NCI-H526 treated with DMSO at 0.1 percent for 48 hours (cell line): ENCODE measurements at places on chromosomes 5 and 9.

- no peak for DNase-seq
Measured at GRCh38 chr9:114861273-114861672, 55.4 kb upstream of the TNFSF15 start.

- DNase-seq, result no peak
Measured at GRCh38 chr9:96661711-96662110, 6.6 kb upstream of the PRXL2C start.

DNA sequence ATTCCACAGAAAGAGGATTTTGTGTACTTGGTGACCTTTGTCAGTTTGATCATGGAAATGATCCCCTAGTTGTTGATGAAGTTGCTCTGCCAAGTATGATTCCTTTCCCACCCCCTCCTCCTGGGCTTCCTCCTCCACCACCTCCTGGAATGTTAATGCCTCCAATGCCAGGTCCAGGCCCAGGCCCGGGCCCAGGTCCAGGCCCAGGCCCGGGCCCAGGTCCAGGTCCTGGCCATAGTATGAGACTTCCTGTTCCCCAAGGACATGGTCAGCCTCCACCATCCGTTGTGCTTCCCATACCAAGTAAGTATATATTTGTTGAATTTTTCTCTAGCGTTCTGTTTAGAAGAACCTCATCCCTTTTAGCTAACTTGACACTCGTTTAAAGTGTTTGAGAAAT, 30.0 kb downstream of the RBM27 start:
- DNase-seq, result no peak

GRCh38 chr5:138611678-138612218, 36.5 kb upstream of the HSPA9 start:
- no peak for DNase-seq

DNA sequence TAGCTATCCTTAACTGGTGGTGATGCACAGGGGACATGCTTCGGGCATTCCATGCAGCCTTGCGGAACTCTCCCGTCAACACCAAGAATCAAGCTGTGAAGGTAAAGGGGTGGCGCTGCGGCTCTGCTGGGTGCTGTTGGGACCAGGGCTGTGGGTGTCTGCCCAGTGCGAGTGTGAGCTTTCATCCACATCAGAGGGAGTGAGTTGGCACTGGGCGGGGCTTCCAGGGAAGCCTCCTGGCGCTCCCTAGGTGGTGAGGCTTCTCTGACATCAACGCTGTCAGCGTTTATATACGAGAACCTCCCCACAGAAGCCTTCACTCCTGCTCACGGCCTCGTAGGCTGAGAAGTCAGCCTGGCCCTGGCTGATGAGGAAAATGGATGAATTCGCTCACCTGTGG, 11.7 kb downstream of the ARPC5L start:
- no peak for DNase-seq

- DNase-seq, result no peak
Measured at GRCh38 chr9:29422438-29422837, 1849.2 kb upstream of the C9orf72 start.

DNA sequence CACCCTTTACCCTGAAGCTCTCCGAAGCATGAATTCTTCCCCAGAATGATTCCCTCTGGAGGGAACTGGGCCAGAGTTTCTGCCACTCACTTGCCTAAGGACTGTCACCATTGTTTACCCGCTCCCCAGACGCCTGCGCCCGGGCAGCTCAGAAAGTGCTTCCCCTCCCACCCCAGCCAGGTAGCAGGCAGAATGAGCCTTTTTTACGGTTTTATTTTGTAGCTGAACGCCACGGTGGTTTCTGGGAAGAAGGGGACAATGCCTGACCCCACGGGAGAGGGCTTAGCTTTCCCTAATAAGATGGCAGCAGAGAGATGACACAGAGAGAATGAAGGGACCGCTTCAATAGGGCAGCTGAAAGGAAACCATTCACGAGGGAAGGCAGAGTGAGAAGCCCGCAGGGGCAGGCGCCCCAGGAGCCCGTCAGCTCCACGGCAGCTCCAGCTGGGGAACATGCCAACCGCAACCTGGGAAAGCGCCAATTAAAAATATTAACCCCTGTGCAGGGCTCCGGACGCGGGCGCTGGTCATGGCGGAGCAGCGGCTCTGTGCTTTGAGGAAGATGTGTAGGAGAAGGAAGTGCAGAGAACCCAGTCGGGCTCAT, 20.4 kb upstream of the NTNG2 start:
- peak; percentile 2 for DNase-seq

GRCh38 chr9:133740911-133741310, 2.8 kb upstream of the SARDH start:
- DNase-seq, result no peak

GRCh38 chr5:123000731-123001130, 35.8 kb downstream of the PPIC start:
- no peak for DNase-seq

DNA sequence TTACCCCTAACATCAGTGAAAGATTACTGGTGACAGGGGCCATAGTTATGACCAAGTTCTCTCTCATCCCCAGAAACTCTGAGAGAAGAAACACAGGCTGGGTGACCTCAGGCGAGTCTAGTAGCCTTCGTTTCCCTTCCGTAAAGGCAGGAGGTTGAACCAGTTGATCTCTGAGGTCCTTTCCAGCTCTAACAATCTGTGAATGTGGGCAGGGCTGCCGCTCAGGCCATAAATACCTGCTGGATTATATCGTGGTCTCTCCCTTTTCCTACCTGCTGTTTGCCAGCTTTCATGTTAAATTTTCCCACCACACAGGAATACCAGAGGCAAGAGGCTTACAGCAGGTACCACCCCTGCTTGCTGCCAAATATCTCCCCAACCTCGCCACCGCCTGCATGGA, 357.5 kb downstream of the SH3GL2 start:
- no peak for DNase-seq

- no peak for DNase-seq
Measured at GRCh38 chr5:170960567-170960966, 98.7 kb downstream of the RANBP17 start.

DNA sequence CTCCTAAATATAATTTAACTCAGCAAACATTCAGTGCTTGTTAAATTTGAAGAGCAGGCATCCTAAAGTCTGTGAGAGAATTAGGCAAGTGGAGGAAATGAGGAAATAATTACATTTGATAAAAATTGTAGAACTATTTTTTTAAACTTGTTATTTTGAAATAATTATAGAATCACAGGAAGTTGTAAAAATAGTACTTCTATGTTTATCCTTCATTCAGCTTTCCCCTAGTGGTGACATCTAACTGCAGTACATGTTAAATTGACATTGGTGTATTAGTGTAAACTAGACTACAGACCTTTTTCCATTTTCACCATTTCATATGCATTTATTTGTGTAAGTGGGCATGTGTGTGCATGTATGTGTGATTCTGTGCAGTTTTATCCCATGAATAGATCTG, 51.6 kb downstream of the F2RL2 start:
- DNase-seq, result no peak

DNA sequence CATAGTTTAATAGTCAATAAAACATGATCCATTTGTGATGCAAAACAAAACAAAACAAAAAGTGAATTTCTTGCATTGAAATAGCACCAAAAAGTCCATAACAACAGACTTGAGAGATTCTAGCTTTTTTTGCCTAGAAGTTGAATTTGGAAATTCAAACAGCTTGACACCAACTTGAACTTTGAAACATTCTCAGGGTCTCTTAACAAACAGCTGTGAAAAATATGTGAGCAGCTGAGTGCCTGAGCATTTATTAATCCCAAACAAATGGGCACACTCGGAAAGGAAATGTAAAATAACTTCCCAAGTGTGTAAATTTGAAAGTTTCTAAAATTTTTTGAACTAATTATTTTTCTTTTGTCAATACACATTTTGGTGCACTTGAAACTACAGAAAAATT, 56.0 kb upstream of the HMHB1 start:
- no peak for DNase-seq

- DNase-seq, result no peak
Measured at GRCh38 chr9:123825342-123826060, 104.4 kb downstream of the DENND1A start.

GRCh38 chr5:68087866-68088265, 127.7 kb upstream of the PIK3R1 start:
- no peak for DNase-seq

DNA sequence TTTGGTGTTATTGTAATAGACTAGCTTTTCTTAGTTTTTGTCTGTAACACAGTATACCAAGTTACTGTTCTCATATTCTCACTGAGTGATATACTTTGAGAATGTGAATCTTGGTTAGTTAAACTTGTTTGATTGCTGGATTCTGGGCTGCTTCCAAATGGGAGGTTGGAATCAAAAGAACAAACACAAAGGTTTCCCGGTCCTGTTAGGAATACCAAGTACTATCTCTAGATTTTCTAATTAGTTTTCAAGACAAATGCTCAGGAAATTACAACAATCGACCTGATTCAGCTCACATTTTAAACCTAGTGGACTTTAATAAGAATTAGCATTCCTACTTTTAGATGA, 244.3 kb downstream of the CSNK1G3 start:
- DNase-seq, result no peak

DNA sequence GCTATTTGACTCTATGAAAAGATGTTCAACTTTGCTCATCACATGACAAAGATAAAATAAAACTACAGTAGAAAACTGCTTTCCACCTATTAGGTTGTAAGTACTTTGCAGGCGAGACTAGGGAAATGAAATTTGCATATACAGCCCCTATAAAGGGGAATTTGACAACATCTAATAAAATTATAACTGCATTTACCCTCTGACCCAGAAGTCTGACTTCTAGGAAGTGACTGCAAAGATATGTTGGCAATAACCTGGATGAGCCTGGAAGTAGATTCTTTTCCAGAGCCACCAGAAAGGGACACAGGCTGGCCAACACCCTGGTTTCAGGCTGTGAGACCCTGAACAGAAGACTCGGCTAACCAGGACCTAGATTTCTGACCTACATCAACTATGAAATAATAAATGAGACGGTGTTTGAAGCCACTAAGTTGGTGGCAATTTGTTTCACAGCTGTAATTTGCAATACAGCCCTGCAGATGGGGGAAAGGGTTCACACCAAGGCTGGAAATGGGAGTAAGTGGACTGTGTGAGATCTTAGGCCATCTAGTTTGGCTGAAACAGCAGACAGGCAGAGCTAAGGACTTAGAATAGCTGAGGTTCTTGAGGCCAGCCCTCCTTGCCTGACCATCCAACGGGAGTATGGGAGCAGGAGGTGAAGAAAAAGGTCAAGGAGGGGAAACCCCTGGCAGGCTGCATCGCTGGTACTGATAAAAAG, 106.6 kb downstream of the SIL1 start:
- DNase-seq, result peak; percentile 16

GRCh38 chr9:136671646-136672430, 9.1 kb downstream of the EGFL7 start:
- DNase-seq, result no peak

DNA sequence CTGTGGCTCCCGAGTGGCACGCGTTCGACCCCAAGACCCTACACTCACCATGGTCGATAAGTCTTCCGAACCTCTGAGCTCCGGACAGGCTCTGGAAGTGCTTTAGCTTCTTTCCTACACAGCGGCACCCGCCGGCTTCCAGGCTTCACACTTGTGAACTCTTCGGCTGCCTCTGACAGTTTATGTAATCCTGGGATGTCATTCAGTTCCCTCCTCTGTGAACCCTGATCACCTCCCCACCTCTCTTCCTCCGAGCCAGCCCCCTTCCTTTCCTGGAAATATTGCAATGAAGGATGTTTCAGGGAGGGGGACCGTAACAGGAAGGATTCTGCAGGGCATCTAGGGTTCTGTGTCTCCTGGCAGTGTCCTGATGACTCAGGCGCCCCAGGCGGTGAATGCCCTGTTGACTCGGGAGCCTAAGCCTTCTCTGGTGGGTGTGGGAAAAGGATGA, at the start of gene CD14:
Gene CD14, minus strand, starts transcription at position 155 of the 451 bp plus-strand sequence. Its CDS starts 104 bp downstream, at position 51.
- DNase-seq, result peak; percentile 48

DNA sequence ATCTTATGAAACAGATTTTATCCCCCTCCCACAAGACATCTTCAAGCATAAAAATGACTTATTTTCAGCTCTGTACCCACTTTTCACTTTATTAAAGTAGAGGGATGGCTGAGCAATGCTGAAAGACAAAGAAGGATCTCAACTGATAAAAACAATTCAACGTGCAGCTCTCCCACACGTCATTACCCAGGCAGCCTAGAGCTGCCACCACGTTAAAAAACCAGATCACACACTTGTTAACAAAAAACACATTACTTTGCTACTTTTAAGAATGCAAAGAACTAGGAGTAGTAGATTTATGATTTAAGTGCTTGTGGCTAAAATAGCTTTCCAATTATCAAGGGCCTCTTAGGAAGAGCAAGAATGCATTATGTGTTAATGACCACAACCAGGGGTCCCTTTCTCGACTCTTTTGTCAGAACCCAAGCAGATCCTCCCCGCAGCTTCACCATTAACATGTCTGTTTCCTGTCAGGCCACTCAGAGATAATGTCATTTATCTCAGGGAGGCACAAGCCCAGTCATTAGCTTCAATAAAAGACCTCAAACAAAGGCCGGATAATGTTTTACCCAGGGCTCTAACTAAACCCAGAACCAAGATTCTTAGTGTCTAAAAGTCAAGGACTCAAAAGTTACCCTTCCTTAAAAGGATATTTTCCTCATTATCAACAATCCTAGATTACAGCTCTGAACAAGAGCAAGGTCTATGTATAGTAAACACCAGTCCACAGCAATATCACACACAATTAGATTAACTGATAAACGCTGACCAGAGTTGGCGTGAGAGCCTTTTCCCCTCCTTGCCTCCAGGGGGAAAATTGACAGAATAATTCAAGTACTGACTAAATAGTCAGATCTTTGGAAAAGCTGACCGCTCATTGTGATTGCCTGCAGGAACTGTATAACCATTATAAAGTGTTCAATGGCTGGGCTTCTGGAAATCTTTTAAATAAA, 7.5 kb downstream of the ZNF608 start:
- DNase-seq, result peak; percentile 46

GRCh38 chr5:138946241-138946623, 71.1 kb upstream of the LRRTM2 start:
- DNase-seq, result no peak

DNA sequence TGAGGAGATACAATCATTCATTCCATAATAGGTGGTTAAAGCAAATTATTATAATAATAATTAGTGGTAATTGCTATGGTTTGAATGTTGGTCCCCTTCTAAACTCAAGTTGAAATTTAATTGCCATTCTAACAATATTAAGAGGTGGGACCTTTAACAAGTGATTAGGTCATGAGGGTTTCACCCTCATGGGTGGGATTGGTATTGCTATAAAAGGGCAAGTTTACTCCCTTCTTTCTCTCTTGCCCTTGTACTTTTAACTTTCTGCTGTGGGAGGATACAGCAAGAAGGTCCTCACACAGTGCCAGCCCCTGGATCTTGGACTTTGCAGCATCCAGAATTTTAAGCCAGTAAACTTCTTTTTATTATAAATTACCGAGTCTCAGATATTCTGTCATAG, 101.9 kb upstream of the PARP8 start:
- no peak for DNase-seq

- no peak for DNase-seq
Measured at GRCh38 chr5:98193921-98194760, 579.3 kb upstream of the RGMB start.

DNA sequence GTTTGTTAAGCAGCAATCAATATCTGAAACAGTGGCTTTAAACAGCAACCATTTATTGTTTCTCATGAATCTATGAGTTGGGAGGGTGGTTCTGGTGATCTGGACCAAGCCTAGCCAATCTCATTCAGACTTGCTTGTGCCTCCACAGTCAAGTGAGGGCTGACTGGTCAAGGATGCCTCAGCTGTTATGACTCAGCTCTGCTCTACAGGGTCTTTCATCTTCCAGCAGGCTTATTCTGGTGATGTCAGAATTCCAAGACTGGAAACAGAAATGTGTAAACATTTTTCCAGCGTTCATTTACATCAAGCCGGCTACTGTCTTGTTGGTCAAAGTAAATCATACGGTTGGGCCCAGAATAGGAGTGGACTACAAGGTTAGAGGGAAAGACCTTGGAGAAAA, 2.5 kb upstream of the PIP5K1B start:
- DNase-seq, result no peak
